ENCODE measurements at places on chromosomes 6 and 20.
A peak's percentile ranks its signal among the peaks of the same experiment; 100 is the strongest.

DNA sequence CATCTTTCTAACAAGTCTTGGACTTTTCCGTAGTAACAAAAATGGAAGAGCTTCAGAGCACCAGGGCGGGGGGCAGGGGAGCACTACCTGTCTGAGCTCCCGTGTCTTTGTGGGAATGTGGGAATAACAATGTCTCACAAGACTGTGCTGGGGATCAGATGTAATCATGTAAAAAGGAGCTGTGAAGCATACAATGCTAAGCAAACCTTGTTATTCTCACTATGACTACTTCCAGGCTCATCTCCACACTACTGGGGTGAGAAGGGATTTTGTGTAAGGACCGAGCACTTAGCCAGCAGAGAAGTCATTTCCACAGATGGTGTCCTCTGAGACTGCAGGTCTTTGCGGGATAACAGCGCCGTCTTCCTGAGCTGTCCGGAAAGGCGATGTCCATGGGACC is 27.1 kb downstream of the PRR18 start:
- no peak for DNase-seq

DNA sequence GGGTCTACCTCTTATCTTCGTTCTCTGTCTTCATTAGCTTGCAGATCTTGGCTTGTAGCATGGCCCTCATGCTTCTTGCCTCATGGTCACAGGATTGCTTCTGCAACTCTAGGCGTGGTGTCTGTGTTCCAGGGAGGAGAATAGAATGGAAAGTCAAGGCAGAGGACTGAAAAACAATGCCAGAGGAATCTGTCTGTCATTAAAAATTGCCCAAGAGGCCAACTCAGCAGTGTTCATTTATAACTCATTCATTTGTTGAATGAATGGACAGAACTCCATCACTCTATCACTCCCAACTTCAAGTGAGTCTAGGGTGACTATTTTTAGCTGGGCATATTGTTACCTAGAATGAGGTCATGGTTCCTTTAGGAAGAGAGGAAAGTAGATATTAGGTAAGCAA is 179.6 kb downstream of the UST start:
- no peak for DNase-seq

DNA sequence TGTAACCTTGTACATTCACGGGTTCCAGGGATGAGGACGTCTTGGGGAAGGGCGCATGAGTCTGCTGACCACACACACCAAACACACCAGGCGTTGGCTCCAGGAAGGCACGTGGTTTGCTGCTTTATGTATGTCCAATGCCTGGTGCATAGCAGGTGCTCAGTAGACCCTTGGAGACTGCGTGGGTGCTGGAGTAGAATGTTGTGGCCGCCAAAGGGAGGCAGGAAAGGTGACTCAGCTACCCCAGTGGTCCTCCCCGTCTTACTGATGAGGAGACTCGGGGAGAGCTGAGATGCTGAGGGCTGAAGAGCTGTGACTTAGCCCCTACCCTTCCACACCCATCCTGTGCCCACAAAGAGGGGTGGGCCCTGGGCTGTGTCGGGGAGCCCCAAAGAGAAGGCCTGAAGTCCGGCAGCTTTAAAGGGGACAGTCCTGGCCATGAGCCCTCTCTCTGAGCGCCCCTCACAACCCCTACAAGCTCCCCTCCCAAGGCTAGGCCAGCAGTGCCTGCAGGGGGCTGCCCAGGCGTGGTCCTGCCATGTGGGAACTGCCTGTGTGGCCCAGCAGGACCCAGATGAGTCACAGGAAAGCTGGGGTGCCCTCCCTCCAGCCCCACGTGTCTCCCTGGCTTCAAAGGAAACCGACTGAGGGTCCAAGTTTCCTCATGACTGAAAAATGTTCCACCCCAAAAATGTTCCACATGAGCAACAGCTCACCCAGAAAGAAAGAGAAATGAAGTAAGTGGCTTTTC is 28.0 kb upstream of the PTGIS start:
- peak; percentile 12 for DNase-seq

DNA sequence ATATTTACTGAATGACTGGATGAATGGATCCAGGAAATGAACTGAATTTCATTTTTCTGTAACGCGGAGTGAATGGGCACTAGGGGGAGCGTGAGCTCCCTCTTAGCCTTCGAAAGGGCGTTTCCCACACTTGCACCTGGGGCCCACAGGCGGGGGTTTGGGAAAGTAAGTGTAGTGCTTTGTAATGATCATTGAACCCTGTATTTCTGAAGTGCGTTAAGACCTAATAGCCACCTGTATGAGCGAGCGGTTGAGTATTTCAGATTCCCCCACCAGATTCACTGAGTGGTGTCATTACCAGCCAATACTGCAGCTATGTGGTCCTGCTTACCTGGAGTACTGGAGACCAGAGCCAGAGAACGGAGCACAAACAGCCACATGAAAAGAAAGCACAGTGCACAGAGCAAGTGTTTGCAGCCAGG is 10.5 kb downstream of the SYTL3 start:
- DNase-seq = peak; percentile 7

DNA sequence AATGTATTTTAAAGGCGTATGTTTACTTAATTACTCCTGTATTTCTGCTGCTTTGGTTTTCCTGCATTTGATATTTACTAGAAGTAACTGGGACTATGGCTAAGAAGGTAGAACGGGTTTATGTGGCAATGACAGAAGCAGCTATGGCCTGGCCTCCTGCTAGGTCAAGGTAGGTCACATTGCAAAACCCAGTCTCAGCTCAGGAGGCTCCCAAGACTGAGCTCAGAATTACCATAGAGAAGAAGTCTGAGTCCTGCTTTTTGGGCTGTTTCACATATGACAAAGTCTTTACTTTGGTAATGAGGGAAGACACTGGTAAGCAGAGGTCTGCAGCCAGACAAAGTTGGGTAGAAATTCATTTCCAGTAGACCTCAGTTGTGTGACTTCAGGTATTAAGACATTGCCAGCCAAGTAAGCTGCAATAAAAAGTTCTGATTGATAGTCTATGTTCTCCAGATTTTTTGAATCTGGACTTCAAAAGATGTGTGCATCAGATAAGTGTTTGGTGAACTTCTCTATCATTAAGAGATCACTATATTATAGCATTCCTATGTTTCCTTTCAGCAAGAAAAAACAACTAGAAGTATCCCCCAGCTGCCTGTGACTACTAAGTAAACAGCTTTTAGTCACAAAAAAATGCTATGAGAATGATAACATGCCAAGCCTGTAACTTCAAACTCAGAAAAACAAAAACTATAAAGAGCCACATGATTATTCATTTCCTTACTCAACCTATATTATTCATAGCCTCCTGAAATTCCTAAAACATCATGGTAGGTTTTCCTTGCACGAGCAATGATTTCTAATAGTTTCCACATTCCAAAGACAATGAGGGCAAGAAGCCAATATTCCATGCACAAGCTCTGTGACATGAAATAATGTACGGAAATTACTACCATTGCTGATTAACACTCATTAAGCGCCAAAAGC is 312.3 kb downstream of the HAO1 start:
- no peak for DNase-seq

- peak; percentile 41 for DNase-seq
Measured at GRCh38 chr20:58891086-58891717, 38.7 kb downstream of the GNAS start.

GRCh38 chr6:50762798-50763197 is 49.5 kb downstream of the TFAP2D start:
- DNase-seq = no peak

- DNase-seq = no peak
Measured at GRCh38 chr20:18634501-18634900, 46.6 kb downstream of the DTD1 start.

DNA sequence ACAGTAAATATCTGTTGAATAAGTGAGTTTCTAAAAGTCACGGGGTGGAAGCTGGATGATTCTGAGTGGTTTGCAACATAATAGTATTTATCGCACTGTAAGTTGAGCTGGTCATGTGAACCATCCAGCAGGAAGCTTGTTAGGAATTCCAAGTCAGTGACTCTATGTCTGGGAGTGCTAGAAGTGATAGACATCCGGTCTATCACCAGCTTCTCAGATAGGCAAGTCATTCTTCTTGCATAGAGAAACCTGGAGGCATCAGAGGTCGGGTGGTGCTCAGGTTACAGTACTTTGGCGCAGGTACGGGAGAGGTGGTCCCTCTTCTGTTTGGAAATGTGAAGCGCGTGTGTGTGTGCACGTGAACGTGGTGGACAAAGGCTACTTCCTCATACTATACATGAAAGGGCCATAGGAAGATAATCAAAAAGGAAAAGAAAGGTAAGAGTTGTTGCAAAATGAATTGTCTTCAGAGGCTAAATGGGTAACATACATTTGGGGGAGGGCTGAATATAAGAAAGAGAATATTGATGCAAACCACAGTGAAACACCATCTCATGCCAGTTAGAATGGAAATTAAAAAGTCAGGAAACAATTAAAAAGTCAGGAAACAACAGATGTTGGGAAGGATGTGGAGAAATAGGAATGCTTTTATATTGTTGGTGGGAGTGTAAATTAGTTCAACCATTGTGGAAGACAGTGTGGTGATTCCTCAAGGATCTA is 299.3 kb upstream of the ZFP64 start:
- no peak for DNase-seq

DNA sequence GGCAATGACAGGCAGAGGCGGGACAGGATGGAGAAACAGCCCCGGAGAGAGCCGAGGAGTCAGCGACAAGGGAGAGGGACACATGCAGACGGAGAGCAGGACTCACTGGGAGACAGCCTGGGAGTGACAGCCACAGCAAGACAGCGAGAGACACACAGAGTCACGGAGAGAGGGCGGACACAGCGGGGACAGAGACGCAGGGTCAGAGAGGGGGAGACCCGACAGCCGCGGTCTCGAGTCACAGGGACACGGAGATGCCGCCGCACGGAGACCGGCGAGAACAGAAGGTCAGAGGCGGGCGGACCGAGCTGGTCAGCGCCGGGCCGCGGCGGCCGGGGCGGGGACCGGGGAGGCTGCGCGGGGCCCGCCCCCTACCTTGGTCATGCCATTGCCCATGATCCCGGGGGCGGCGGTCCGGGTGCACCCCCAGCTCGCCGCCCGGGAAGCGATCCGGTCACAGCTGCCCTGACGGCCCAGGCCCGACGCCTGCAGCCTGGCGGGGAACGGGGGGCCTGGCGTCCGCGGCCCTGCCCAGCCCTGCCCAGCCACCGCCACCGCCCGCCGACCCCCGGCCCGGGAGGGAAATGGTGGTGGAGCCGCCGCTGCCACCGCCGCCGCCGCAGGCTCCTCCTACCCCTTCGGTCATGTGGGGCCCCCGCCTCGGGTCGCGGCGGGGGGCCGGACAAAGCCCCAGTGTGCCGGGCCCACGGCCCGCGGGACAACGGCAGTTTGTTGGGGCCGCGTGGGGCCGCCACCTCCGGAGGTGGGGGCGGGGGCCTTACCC is at the start of the genes DUSP15 and TTLL9:
Gene DUSP15, minus strand, starts transcription at position 586 of the 784 bp plus-strand sequence. Its CDS starts 190 bp downstream, at position 396.
Gene TTLL9, plus strand, starts transcription at position 693 of the 784 bp plus-strand sequence. CDS start 493 bp downstream, outside the sequence.
- DNase-seq = no peak

- no peak for DNase-seq
Measured at GRCh38 chr20:52500157-52500556, 308.6 kb upstream of the ZFP64 start.

DNA sequence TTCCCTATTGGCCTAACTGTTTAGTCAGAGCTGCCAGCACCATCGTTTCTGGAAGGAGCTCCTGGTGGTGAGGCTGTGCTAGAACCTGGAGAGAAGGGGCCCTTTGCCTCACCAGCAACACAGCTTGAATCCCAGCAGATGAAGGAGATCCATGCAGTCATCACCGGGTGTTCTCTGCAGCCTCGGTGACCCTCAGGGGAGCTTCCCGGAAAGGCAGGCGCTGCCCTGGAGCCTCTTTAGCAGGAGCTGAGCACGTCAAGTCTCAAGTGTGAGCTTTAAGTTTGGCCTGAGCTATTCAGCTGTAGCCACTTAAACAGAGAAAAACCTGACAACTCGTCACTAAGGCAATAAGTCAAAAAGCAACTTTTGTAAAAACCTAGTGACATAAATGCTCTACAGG is 181.2 kb upstream of the FOXQ1 start:
- DNase-seq = no peak

- DNase-seq = no peak
Measured at GRCh38 chr20:59985164-59985563, 26.9 kb downstream of the CDH26 start.

Measured in Kasumi-1 (cell line).